A549 (cell line): ENCODE measurements at places on chromosomes 16 and 17.
A peak's percentile ranks its signal among the peaks of the same experiment; 100 is the strongest.

- DNase-seq, result peak; percentile 54
These were observed 524 bp downstream of the EFTUD2 start for GRCh38 chr17:44898768-44899073.

- no peak for DNase-seq
These were observed 388.3 kb downstream of the CA10 start for GRCh38 chr17:51770027-51770759.

DNA sequence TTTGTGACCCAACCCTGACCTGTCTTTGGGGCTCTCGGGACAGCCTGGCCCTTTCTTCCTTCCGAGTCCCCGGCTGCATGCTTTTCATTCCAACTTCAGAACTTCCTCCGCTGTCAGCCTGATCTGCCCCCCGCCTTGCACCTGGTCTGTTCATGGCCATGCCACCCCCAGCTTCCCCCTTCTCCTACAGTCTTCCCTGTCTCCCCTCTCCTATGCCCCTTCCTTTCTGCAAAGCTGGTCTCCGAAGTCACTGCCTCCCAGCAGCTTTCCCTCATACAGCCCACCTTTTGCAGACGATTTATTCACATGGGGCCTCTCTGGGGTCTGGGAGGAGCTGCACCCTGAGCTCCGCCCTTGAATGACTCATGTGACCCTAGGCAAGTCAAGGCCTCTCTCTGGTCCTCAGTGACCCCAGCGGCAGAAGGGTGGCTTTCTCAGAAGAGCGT is 47.1 kb upstream of the SDK2 start:
- DNase-seq, result no peak

DNA sequence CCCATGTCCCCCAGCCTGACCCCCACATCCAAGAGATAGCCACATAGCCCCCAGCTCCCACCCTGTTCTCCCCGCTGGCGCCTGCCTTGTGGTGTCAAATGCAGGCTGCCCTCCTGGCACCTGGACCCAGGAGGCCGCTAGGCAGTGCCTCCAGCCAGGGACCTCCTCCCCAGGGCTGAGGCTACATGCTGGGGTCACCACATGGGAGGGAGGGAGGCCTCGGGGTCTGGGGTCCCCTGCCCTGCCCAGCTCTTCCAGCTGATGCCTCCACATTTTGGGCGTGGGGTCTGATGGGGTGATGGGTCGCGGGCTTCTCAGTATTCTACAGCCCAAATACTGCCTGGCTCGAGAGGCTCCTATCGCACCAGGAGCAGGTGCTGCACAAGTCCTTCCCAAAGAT is 9.5 kb downstream of the TBC1D26 start:
- DNase-seq, result no peak
